ENCODE measurements at places on chromosomes 2 and 18. TPM values are rescaled to one million over a fixed set of nuclear protein-coding genes. Genes with fewer than 3 reads are reported as not detected.

The TMEM169 gene
- 19.5 TPM for total RNA-seq

The COLEC12 gene
- total RNA-seq: 67.2 TPM

The FIGN gene
- 10.3 TPM for total RNA-seq

The C2orf72 gene
- 4.9 TPM for total RNA-seq

Measured in camera-type eye (tissue), 1 donor.